ENCODE measurements at places on chromosomes 5 and 9.

DNA sequence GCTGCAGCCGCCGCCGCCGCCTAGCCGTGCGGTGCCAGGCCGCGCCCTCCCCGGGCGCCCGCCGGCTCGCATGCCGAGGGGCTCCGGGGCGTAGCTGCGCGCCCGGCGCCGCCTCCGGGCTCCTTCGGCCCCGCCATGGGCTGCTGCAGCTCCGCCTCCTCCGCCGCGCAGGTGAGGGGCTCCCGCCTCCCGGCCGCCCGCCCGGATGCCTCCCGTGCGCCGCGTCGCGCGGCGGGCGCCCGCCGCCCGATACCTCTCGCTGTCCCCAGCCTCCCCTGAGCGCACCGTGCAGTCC, 230 bp downstream of the SLC44A1 start:
- no peak for DNase-seq

- no peak for DNase-seq
Observed at GRCh38 chr9:137444106-137444790, 3.1 kb upstream of the ENTPD8 start.

DNA sequence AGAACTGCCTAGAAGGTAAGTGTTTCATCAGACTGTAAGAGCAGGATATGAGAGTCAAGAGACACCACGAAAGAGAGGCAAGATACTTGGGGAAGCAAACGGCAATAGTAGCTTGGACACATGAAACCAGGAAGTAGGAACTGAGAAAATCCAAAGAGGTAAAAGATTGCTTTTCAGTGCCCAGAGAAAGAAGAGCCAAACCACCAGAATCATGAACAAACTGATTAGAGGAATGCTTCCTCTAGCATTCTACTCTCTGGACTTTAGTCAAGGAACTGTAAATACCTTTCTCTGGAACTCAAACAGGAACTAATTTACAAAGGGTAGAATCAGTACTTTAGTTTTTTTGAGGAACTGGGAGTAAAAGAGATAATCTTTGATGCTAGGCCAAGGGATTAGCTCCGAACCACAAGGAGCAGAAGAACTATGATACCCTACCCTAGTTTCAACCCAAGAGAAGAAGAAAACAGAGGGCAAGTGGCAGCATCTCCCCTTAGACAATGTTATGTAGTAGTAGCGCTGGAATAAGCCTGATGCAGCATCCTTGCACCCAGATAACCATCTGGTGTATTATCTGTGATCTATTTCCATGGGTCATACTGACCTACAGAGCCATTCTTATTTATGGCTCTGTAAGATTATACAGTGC, 41.3 kb downstream of the EFCAB9 start:
- DNase-seq, result no peak

DNA sequence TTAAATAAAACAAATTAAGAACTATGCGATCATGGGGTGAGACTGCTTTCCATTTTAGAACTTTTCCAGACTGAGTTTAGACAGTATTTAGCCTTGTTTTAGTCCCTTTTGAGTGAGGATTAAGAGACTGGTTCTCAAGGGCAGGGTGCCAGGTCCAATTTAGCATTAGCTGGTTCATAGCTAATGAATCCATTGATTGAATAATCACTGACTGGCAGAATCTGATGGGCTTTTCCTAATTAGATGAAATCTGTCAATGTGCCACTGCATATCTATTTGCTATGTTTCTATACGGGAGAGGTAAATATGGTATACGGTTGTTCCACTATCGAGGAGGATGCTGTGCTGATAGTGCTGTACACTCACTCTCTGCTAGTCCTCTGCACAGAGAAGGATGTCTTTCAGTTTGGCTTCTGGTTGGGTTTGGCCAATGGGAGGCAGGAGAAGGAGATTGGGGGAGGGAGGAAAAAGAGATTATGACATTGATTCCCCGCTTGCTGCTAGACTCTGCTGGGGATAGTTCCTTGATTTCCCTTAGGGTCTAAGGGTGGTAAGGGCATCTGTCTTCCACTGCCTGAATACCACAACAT, 496.6 kb downstream of the CTNND2 start:
- DNase-seq, result no peak

- DNase-seq, result no peak
Observed at GRCh38 chr9:126211441-126212074, 115.1 kb upstream of the MVB12B start.

- DNase-seq, result no peak
Observed at GRCh38 chr5:58477760-58478376, 13.4 kb upstream of the GAPT start.

All from activated naive CD4-positive, alpha-beta T cell (primary cell).